Pons (tissue), 1 donor: ENCODE measurements at places on chromosomes 1 and 21.

GRCh38 chr1:166988974-166989515, at the start of gene MAEL:
Gene MAEL, plus strand, starts transcription at chr1:166989280. Its CDS starts 73 bp downstream, at chr1:166989353.
- DNase-seq, result no peak

- peak; percentile 83 for DNase-seq
Observed at GRCh38 chr1:155226188-155226909, 17.9 kb downstream of the MTX1 start.

GRCh38 chr1:204143276-204144041, 8.4 kb downstream of the ETNK2 start:
- DNase-seq, result no peak

GRCh38 chr1:27522432-27523336, 32.7 kb upstream of the WASF2 start:
- DNase-seq, result no peak

DNA sequence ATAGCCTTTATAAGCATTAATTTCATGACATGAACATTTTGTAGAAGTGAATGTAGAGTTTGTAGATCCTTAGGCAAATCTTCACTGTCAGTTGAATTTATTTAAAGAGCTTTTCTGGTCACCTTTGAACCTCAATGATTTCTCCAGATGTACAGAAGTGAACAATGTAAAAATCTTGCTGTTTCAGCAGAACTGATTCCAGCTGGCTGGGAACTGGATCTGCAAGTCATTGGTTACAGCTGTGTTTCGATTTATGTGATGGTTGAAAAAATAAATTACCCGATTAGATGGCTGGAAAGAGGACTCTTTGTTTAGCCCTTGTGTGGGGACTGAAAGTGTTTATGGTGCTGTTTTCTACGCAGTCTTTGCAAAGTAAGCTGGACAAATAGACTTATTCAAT, 849.8 kb downstream of the USP25 start:
- peak; percentile 89 for DNase-seq

GRCh38 chr1:77089756-77090155, 129.5 kb downstream of the PIGK start:
- DNase-seq, result no peak

DNA sequence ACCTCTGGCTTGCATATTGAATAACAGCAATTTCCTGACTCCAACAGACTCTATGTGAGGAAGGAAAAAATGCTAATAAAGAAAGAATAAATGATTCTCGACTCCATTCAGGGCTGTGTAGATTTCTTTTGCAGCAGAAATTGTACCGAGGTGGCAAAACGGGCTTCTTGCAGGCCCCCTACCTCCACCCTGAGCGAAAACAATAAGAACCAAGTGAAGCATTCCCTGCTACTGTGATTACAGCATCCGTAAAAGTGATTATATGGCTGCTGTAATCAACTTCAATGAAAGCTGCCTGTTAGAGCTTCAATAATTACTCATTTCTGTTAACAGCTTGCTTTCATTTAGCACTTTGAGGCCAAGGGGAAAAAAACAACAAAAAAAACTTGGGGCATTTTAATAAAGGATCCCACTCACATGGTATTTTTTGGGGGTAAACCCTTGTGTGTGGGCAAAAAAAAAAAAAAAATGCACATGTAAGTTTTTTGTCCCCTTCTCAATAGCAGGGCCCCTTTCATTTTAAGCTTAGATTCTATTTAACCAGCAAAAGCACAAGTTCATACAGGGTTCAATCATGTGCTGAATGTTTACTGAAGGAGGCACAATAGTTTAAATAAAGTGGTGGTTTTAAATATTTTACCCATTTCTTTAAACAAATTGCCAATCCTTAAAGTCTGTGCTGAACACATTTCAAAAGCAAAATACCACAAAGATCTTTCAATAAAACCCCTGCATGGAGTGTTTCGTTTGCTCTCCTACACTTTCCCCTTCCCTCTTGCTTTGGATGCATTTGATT, 271.6 kb downstream of the LMO4 start:
- DNase-seq, result no peak

- DNase-seq, result no peak
Observed at GRCh38 chr21:41219498-41220207, 51.7 kb downstream of the BACE2 start.

GRCh38 chr1:24501371-24502064, 1.1 kb upstream of the RCAN3 start:
- DNase-seq, result peak; percentile 41

GRCh38 chr1:201080135-201080534, 32.1 kb downstream of the CACNA1S start:
- DNase-seq, result no peak

- DNase-seq, result peak; percentile 43
Observed at GRCh38 chr1:111592389-111593361, 26.9 kb upstream of the RAP1A start.

DNA sequence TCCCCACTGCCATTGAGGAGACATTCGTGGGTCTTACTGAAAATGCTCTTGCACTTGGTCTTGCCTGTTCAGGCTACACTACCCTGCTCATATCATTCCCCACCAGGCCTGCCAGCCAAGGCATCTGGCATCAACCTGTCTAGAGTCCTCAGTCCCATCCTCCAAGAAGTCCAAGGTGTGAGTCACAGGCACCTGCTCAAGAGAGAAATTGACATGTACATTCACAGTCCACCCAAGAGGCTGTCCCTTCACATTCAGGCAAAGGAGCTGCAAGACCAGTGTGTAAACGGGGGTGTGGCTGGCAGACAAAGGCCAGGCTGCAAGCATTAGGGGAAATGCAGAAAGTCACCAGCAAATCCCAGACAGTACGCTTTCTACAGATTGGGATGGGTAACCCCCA, 13.1 kb upstream of the PLA2G2C start:
- DNase-seq, result no peak

GRCh38 chr1:241336335-241336734, 20.7 kb downstream of the RGS7 start:
- no peak for DNase-seq

DNA sequence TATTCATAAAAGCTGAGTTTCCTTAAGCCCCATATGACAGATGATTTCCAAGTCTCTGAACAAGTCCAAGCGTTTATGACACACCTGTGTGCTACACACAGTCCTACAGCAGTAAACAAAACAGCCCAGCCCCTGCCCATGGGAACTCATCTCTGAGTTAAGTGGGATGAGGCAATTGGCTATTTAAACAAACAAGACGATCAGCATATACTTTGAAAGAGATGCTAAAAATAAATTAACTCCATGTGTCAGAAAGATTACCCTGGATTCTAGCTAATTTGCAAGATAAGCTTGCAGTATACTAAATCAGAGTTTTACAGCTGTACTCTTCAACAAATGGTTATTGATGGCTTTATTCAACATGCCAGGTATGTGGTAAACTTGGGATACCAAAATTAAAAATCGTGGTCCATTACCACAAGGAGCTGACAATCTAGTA, 7.0 kb downstream of the PSMG1 start:
- no peak for DNase-seq

GRCh38 chr21:39527664-39528381, 76.1 kb downstream of the SH3BGR start:
- DNase-seq, result no peak

- peak; percentile 94 for DNase-seq
Observed at GRCh38 chr1:84301004-84301784, at the start of gene SAMD13. Gene SAMD13, plus strand, starts transcription at chr1:84301708. Its CDS starts 1,527 bp downstream, at chr1:84303235.

DNA sequence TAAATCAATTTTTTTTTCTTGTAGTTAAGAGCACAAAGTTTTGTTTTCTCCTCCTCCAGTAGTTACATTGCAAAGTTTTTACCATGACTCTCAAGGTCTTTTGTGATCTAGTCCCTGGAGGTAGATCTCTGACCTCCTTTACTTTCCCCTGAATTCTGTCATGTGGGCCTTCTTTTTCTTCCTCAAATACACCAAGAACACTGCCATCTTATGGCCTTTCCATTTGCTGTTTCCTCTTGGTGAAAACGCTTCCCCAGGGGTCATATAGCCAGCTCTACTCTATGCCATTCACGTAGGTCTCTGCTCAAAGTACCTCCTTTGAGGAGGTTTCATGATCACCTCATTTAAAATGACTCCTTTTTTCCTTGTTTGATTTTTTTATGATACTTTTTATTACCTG, 2.7 kb downstream of the DDX20 start:
- no peak for DNase-seq

DNA sequence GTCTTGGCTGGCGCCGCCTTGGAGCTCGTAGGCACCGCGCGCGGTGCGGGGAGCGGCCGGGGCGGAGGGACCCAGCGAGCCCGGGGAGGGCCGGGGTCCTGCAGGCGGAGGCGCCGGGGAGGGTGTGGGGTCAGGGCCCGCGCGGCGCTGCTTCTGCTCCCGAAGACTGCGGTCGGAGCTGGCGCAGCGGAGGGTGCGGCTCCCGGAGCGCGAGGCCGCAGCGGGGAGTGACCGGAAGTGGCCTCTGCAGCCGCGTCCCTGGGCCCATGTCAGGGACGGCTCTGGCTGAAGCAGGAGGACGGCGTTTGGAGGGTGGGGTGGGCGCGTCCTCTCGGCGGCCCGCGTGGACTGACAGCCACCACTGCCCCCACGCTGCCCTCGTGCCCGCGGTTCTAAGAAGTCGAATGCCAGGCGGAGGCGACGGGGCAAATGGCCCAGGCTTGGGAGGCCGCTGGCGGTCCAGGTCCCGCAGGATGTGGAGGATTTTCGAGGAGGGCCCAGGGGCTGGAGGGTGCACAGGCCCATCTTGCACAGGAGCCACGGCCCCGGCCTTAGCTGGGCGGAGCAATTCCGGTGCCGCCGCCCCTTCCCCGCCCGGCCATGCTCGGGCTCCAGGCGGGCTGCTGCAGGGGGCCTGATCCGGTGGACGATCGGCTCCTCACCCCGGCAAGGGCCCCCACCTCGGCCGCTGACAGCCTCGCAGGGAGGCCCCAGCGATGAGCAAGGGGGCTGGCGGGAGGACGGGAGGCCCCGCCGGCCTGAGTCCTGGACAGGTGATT, 7.7 kb upstream of the ZNF669 start:
- no peak for DNase-seq

GRCh38 chr1:2194898-2195673, 514 bp upstream of the FAAP20 start:
- peak; percentile 79 for DNase-seq

- no peak for DNase-seq
Observed at GRCh38 chr1:160258177-160258798, 4.1 kb downstream of the DCAF8 start.

DNA sequence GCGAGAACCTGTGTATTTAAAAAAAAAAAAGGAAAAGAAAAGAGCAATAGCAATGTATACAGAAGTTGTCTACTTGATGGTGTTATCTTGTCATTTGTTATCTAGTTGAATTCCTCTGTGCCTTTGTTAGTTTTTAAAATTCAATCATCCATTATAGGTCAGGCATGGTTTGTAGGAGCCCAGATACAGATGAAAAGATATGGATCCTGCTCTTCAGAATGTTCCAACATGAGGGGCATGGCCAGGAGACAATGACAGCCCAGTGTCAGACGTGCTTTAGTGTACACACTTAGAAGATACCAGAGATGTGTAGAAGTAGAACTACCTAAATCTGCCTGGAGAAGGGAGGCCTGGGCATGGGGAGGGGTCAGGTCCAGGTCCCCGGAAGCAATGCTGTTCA, 16.6 kb downstream of the MTARC2 start:
- DNase-seq, result no peak

GRCh38 chr21:41737651-41738324, 29.1 kb downstream of the RIPK4 start:
- no peak for DNase-seq

DNA sequence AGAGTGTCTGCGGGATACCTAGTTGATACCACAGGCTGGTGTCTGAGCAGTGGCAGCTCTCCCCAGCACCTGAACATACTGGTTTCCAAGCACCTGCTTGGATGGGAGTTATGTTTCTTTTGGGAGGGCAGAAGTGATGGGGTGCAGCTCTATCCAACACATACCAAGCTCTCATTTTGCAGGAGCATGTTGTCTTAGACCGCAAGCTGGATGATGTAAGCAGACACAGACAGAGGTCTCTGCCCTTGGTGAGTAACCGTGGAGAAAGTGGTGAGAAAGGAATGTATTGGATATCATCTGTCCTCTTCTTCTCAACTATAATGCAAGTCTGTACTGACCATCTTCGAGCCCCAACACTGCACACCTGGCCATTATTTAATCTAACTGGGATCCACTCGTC, 37.4 kb downstream of the ZNF496 start:
- no peak for DNase-seq

GRCh38 chr1:20138961-20139550, at the start of gene PLA2G2F:
Gene PLA2G2F, plus strand, starts transcription at chr1:20139323. Its CDS starts 105 bp downstream, at chr1:20139428.
- no peak for DNase-seq

GRCh38 chr1:115732316-115732715, 36.2 kb downstream of the CASQ2 start:
- no peak for DNase-seq

GRCh38 chr1:213568929-213569815, 418.6 kb upstream of the PROX1 start:
- no peak for DNase-seq

- DNase-seq, result no peak
Observed at GRCh38 chr1:168320800-168321450, 40.2 kb downstream of the TBX19 start.
